Sigmoid colon (tissue), 7 donors: ENCODE measurements at places on chromosomes 12 and 14. TPM values are rescaled to one million over a fixed set of nuclear protein-coding genes. Genes with fewer than 3 reads are reported as not detected.

The DTX1 gene
- 3.0 TPM for polyA plus RNA-seq

The ACACB gene
- polyA plus RNA-seq = 36.0 TPM

The KCNH5 gene
- polyA plus RNA-seq = 0.09 TPM

The NELL2 gene
- 0.69 TPM for polyA plus RNA-seq

The CLEC2A gene
- not detected for polyA plus RNA-seq

The ADAM21 gene
- not detected for polyA plus RNA-seq
